KG1 (cell line): ENCODE measurements at places on chromosomes 1 and 21.

- DNase-seq: no peak
Observed at GRCh38 chr1:201167041-201167991, 13.0 kb upstream of the TMEM9 start.

DNA sequence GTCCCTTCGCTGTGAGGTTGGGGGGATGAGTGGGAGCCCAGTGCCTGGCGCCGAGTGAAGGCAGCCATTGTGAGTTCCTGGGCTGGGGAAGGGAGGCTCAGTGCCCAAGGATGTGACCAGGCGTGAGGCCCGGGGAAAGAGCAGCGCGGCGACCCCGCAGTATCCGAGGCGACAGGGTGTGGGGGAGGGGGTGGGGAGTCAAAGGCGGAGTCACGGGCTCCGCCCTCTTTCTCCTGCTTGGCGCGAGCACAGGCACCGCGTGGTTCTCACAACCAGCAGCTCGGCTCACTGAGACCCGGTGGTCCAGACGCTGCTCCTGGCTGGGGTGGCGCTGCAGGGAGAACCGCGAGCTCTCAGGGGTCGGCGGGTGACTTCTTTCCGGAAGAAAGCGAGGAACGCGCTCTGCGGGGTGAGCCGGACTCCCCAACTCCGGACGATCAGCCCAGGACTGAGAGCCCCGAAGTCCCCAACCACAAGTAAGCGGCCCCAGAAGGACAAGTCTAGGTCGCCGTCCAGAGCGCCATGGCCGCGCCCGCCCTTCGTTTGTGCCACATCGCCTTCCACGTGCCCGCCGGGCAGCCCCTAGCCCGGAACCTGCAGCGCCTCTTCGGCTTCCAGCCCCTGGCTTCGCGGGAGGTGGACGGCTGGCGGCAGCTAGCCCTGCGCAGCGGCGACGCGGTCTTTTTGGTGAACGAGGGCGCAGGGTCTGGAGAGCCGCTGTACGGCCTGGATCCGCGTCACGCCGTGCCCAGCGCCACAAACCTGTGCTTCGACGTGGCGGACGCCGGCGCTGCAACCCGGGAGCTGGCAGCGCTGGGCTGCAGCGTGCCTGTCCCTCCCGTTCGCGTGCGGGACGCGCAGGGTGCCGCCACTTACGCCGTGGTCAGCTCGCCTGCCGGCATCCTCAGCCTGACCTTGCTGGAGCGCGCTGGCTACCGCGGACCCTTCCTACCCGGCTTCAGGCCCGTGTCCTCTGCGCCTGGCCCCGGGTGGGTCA, at the start of gene HPDL:
Gene HPDL (plus strand): TSS at position 269 of the 997 bp plus-strand sequence. CDS start 254 bp downstream, at position 523.
- DNase-seq: no peak

DNA sequence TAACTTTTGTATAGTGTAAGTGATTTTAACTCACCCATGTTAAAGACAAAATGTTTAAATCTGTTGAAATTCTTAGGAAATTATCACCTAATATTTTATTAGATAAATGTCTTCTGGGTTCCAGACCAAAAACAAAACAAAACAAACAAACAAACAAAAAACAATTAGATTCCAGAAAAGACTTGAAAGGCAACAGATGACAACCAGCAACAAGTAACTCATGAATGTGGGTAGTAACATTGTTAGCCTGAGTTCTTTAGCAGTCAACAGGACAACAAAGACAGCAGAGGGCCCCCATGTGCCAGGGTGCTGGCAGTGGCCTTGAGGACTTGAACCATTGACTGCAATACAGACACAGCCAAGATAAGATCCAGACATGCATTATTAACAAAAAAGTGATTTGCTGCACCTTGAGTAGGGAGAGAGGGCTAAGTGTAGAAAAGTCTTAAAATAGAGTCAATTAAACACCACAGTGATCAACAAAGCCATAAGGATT, 2.4 kb upstream of the CD247 start:
- DNase-seq: no peak

- DNase-seq: no peak
Observed at GRCh38 chr1:79539001-79539400, 532.5 kb upstream of the ADGRL4 start.

- peak; percentile 63 for DNase-seq
Observed at GRCh38 chr1:66253330-66253921, 280.5 kb upstream of the SGIP1 start.

DNA sequence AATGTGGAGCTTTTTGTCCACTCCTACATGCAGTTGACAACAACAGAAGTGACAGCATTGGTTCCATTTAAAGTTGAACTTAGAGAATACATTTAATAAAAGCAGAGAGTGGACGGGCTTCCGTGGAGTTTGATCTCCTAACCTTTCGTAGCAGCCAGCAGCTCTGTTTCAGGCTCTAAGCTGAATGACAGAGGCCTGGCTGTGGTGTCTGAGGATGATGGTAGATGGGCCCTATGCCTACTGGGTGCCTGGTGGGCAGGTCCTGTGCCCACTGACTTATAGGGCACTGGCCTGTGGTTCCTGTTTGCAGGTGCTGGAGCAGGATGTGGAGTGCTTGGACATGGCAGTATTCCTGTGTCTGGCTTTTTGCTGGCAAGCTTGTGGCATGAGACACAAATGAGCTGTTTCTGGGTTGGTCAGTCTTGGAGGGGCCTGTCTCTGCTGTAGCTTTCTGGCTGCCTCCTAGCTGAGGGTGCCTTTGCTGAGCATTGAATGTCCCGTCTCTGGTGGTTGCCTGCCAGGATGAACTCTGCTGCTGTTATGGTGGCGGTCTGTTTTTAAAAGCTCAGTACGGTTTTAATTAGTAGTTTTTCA, 54.6 kb downstream of the PRDM2 start:
- no peak for DNase-seq

GRCh38 chr21:14259747-14260146, 43.8 kb downstream of the RBM11 start:
- no peak for DNase-seq

GRCh38 chr1:156705918-156706656, 704 bp upstream of the CRABP2 start:
- DNase-seq: no peak

GRCh38 chr1:178093951-178094738, at the start of gene RASAL2:
Gene RASAL2 (plus strand): TSS chr1:178094104. CDS start chr1:178094493, 389 bp downstream.
- DNase-seq: peak; percentile 20

DNA sequence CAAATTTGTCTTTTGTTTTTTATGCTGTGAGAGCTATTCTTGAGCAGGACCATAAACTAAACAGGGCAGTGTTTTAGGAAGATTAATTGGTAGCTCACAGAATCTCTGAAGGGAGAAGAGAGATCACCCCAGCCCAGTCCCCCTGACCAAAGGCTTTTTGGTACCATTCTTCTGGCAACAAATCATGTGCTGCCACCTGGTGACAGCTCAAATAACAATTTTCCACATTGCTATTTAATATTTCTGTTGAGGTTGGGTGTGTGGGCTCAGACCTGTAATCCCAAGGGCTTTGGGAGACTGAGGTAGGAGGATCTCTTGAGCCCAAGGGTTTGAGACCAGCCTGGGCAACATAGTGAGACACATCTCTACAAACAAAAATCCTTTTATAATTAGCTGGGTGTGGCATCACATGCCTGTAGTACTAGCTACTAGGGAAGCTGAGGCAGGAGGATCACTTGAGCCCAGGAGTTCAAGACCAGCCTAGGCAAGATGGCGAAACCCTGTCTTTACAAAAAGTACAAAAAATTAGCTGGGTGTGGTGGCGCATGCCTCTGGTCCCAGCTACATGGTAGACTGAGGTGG, 2.2 kb upstream of the TESK2 start:
- peak; percentile 36 for DNase-seq
